ENCODE measurements at places on chromosomes 1 and 21.

DNA sequence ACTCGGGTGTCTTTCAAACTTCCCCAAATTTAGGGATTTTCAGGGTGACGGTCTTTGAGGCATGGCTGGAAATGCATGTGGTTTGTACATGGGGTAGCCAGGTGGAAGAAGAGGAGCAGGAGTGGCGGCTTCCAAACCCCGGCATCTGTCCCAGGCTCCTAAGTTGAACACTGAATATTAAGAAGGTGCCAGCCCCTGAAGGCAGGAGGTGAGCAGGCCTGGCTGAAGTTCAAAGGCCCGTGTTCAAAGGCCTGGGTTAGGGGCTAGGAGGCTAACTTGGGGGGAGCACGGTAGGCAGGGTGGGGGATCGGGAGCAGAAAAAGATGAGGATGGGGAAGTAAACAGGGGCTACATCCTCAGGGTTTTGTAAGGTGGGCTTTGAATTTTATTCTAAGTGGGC, 42.8 kb downstream of the ELK4 start:
- DNase-seq = no peak

GRCh38 chr1:218030846-218031245, 254.2 kb upstream of the RRP15 start:
- DNase-seq = no peak

GRCh38 chr1:56052041-56052440, 527.3 kb downstream of the PLPP3 start:
- DNase-seq = no peak

DNA sequence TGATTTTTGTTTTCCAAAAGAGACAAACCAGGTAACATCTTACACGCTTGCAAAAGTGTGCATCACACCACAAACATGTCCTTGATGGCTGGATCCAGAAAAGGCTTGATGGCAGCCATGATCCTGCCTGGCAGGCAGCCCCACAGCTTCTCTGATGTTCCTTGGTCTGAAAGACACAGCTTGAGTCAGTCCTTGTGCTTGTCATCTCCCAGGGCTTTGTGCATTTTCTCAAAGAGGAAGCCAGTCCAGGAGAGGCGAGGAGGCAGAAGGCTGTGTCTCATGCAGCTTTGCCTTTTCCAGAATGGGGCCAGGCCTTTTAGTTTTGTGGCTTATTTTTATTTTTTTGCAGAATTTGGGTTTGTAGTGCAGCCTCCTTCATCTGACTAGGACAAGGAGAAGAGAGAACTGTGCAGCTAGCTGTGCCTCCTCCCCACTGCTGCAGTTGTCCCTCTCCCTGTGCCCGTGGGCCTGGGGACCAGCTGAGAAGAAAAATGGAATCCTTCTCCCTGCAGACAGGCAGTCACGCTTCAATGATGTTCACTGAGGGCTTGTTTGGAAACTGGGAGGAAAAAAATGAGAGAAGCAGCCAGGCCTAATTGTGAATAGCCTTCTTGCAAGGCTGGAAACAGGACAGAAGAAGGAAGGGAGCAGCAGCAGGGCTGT, 7.4 kb downstream of the FNDC5 start:
- DNase-seq = no peak

GRCh38 chr21:45943630-45944540, 37.7 kb upstream of the COL6A1 start:
- DNase-seq = peak; percentile 25

- DNase-seq = no peak
Observed at GRCh38 chr1:214983126-214983869, 99.2 kb upstream of the KCNK2 start.

DNA sequence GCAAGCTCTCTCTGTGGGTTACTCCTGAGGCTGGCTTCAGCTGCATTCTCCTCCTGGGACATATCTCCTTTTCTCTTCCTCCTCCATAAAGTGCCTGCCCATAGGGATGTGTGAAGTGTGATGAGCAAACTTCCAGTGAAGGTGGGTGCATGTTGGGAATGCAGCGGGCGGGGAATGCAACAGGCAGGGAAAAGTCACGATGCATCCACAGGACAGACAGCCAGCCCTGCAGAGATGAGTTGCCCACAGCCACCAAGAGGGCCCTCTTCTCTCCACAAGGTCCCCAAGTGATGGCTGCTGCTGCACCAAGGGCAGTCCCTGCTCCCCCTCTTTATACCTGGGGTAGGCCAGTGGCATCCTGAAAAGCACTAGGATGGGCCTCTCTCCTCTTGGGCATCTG, 33.6 kb upstream of the RNF187 start:
- peak; percentile 45 for DNase-seq

All from NAMALWA (cell line).